ENCODE measurements at places on chromosomes 3 and 15.
A peak's percentile ranks its signal among the peaks of the same experiment; 100 is the strongest.

DNA sequence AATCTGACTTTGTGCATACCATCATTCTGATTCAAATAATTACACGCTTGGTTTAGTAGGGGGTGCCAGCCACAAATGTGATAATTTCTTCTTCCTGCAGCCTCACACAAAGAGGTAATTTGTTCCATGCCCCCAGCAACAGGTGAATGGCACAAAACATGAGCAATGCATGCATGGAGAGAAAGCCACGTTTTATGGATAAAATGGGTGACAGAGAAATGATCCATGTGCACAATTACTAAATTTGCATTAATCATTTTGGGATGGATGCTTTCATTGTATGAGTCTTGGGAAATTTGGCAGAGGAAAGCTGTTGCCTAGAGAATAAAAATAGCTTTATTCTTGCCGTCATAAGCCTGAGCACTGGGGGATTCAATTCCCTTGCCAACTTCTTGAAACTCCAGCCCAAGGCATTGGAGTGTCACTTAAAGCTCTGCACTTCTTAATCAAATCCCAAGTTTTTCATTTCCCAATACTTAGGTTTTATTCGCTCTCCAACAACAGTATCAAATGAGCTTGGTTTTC is 411.6 kb downstream of the GBE1 start:
- peak; percentile 7 for DNase-seq

GRCh38 chr3:97871801-97872524 is 50.2 kb downstream of the CRYBG3 start:
- DNase-seq, result no peak

DNA sequence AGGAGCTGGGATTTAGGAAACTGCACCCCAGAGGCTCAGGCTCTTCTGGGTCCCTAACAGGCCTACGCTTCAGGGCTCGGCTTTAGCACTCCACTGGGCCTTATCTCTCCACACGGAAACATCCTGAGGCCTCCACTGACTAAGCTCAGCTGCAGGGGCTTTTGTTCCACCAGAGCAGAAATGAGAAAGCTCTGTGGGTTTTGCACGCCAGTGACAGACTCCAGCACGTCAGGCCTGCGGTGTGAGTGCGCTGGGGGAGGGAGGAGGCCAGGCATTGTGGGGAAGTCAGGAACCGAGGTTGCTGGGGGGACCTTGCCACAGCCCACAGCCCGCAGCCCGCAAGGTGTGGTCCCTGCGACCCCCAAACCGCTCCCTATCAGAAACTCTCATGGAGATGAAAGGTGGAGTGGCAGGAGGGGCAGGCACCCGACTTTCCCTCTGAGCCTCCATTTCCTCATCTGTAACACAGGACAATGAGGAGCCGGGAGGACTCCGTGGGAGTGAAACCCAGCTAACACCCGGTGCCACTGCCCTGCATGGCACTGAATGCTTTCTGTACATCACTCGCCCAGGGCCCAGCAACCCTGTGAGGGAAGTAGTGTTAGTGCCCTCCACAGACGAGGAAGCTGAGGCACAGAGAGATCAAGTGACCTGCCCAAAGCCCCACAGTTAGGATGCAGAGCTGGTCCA is 106.5 kb downstream of the TPRA1 start:
- no peak for DNase-seq

DNA sequence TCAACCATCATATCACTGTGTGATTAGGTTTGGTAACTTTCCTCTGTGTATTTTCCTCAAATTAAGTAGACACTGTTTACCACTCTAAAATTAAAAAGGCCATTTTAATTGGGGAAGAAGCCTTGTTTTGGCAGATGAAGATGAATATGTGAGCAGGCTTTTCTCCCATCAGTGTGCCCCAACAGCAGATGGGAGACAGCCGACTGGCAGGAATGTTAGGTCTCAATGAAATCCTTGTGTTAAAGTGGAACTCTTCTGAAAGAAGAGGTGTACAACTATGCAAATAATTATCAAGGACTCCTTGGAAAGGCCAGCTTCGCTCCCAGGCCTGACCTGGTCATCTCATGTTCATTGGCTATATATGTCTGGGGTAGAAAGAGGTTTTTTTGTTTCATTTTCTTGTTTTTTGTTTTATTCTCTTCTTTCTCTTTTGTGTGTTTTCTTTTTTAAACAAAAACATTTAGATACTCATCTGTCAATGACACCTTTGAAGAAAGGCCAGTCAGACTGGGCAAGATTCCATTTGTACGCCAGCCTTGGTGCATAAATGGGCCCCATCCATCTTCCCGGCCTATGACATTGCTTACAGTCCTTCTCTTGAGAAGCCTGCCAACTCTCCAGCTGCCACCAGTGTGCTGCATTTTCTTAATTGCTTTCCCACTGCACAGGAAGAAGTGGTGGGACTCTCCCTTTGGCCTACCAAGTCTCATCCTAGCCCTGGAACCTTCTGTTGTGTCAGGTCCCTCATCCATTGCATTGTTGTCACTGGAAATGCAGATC is 25.8 kb downstream of the LRTM1 start:
- DNase-seq, result peak; percentile 73

DNA sequence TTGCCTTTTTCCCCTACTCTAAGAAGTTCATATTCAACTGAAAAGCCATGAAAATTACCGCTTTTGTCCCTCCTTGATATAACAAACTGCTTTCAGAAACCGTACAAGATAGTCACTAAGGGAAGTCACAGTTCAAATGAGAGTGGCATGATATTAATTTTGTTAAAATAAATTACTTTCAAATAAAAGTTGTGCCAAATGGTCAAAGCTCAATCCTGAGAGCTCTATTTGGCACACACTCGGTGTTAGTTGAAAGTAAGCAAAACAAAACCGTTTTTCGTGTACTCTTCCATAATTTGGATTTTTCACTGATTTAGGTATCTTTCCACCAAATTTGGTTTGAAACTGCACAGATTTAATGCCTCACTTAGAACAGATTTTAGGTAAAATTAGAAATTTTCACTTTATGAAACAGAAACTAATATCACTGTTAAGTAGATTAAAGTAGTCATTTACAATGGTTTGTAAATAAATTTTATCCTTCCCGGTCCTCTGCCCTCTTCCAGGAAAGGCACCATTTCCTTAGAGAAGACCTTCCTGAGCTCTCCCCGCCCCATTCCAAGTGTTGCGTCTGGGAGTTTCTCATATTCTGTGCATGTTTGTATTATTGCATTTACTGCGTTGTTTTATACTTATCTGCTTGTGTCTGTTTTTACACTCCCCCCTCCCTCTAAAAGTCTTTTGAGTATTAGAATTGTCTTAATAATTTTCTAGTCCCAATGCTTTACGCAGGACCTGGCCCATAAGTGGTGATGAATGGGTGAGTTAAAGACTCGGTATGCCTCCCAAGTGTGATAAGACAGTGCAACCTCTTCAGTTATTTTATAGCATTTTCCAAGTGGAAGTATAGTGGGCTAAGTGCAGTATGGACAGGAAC is 853 bp downstream of the TCAIM start:
- DNase-seq, result peak; percentile 31

DNA sequence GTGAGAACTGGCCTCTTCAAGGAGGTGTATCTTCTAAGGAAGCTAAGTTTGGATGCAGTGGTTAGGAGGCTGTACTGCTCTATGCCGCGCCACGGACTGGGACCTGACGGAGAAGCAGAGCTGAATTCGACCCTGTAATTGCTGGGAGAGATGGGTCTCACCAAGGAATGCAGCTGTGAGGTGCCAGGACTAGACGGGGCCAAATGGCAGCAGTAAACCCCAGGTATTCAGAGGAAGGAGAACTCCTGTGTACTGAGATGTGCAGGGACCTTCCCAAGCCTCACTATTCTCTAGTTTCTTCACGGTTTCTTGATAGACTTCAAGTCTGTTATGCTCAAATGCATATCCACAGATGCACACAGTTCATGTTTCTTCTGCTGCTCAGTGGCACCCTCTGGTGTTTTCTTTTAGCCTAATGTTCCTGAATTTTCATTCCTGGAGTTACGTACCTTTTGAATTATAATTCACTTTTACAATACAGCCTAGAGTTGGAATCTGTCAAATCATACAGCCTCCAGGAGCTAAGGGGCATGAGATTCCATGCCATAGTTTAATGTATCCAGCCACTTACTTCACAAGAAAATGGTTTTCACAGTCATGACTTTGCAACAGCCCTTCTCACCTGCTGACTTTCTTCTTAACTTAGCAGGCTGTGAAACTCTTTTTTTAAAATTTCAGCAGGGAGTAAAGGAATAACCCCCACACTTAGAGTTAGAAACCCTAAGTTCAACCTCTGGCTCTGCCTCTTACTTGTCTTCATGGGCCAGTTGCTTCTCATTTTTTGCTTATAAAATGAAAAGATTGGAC is 61.8 kb downstream of the GLDN start:
- DNase-seq, result peak; percentile 65
